ENCODE measurements at places on chromosomes 5 and 9. TPM values are rescaled to one million over a fixed set of nuclear protein-coding genes. Genes with fewer than 3 reads are reported as not detected.

GNE gene
- total RNA-seq = 11.6 TPM

PCYOX1L gene
- total RNA-seq = 0.98 TPM

SPATA31D4 gene
- total RNA-seq = not detected

CTXN3 gene
- total RNA-seq = not detected

TMEFF1 gene
- not detected for total RNA-seq

ARHGEF28 gene
- 1.1 TPM for total RNA-seq

EIF4EBP3 gene
- 36.2 TPM for total RNA-seq

CYSRT1 gene
- 0.18 TPM for total RNA-seq

LRRTM2 gene
- 0.28 TPM for total RNA-seq

TSSK1B gene
- total RNA-seq = not detected

FTMT gene
- total RNA-seq = not detected

CDH6 gene
- total RNA-seq = 0.93 TPM

PPIP5K2 gene
- 9.3 TPM for total RNA-seq

SPOUT1 gene
- total RNA-seq = 18.4 TPM

NOXA1 gene
- total RNA-seq = 0.62 TPM

MARVELD2 gene
- total RNA-seq = 0.19 TPM

GARIN3 gene
- not detected for total RNA-seq

GPR150 gene
- not detected for total RNA-seq

WDR31 gene
- total RNA-seq = 1.7 TPM

GRM6 gene
- total RNA-seq = not detected

ACTBL2 gene
- not detected for total RNA-seq

EXOSC3 gene
- total RNA-seq = 18.9 TPM

SAXO1 gene
- 1.9 TPM for total RNA-seq

KIAA0825 gene
- total RNA-seq = 1.2 TPM

FOXD4L3 gene
- total RNA-seq = not detected

STKLD1 gene
- 0.69 TPM for total RNA-seq

NUTM2F gene
- not detected for total RNA-seq

IFNA2 gene
- not detected for total RNA-seq

SLC4A9 gene
- not detected for total RNA-seq

PITX1 gene
- total RNA-seq = 42.7 TPM

KIF27 gene
- total RNA-seq = 2.9 TPM

PCDHGB4 gene
- 2.5 TPM for total RNA-seq

PDZD2 gene
- 7.8 TPM for total RNA-seq

PRRX2 gene
- 0.52 TPM for total RNA-seq

NR4A3 gene
- 9.3 TPM for total RNA-seq

OCLN gene
- total RNA-seq = 0.46 TPM

GFI1B gene
- total RNA-seq = not detected

SHOC1 gene
- not detected for total RNA-seq

GEMIN5 gene
- 22.5 TPM for total RNA-seq

GPR151 gene
- total RNA-seq = not detected

TMEM171 gene
- 0.30 TPM for total RNA-seq

GRIA1 gene
- total RNA-seq = 0.28 TPM

CNTFR gene
- 85.1 TPM for total RNA-seq

SHROOM1 gene
- total RNA-seq = 2.3 TPM

CFAP77 gene
- not detected for total RNA-seq

C9orf153 gene
- total RNA-seq = 0.13 TPM
